ENCODE measurements at places on chromosomes 5 and 9.

- no peak for DNase-seq
These were observed 6.6 kb downstream of the ZNF618 start for GRCh38 chr9:113882636-113883164.

DNA sequence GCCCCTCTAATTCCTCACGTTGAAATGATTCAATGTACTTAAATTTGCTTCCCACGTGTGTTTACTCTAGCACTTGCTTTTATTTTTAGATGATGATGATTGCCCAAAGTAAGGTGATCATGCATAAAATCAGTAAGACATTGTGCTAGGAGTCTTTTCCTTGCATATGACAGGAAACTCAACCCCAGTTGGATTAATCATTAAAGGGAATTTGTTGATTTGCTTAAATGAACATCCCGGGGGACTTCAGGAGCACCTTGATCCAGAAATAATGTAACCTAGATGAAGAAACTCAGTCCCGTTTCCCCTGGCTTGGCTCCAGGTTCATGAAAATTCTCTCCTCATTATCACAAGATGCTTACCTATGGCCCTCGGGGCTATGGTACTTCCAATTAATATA, 106.1 kb upstream of the STC2 start:
- no peak for DNase-seq

GRCh38 chr9:90943341-90943740, 141.7 kb downstream of the SYK start:
- no peak for DNase-seq

DNA sequence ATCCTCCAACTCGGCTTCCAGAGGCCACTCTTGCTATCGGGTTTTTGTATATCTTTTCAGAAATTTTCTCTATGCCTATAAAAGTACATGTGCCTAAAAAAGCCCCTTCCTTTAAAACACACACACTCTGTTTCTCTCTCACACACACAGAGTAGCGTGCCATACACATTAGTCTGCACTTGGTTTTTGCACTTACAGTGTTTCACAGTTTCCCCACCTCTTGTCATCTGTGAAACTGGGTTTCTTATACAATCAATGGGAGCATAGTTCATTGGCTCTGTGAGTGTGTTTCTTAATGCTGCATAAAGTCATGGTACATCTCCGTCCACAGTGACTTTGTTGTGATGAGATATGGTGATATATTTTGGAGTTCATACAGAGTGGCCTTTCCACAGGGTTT, 664 bp upstream of the IGFBPL1 start:
- no peak for DNase-seq

DNA sequence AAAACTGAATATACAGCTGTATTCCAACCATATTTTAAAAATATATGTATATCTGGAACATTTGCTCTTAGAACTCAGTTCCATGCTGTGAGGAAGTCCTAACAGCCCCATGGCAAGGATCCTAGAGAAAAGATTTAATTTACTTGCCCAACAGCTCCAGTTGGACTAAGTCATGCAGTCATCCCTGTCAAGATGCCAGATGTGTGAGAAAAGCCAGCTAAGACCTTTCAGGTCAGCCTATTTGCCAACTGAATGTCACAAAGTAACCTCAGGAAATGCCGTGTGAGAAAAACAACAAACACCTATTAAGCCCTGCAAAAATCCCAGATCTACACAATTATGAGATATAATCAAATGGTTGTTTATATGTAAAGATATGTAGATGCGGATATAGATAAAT, 416.3 kb downstream of the NR2F1-AS1 start:
- DNase-seq = no peak

DNA sequence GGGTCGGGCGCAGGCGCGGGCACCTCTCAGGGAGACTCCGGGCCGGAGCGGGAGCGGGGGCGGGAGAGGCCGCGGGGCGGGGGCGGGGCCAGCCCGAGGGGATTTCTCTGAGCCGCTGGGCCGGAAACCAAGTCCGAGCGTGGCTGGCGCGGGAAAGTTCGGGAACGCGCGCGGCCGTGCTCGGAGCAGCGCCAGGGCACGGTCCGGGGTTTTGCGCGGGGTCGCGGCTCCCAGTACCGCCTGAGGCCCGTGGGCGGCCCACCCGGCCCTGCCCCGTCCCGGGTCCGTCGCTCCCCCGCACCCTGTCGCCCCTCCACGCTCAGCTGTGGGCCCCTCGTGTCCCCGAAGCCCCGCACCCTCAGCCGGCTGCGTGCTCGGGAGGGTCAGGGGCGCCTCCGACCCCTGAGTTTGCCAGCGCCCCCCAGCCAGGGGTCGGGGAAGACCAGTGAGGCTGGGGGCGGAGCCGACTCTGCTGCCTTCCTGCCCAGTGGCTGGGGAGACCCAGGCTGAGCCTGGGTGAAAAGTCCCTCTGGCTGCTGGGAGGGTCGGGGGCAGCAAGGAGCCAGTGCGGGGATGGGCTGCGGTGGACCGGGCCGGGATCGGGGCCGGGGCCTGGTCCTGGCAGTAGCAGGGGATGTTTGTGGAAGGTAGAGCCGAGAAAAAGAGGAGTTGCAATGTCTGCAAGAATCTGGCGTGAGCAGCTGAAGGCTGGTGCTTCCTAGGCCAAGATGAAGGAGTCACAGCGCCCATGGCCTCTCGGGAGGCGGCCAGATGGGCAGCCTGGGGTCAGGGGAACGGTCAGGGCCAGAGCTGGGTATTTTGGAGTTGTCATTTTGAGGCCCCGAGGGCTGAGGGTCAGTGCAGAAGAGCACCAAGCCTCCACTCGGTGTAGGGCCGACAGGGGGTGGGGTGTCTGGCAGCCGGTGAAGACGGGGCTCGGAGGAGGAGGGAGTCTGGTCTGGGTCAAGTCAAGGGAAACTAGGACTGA, 588 bp downstream of the TRAF2 start:
- peak; percentile 93 for DNase-seq

GRCh38 chr5:100904259-100904861, 1.3 kb upstream of the ST8SIA4 start:
- peak; percentile 88 for DNase-seq

DNA sequence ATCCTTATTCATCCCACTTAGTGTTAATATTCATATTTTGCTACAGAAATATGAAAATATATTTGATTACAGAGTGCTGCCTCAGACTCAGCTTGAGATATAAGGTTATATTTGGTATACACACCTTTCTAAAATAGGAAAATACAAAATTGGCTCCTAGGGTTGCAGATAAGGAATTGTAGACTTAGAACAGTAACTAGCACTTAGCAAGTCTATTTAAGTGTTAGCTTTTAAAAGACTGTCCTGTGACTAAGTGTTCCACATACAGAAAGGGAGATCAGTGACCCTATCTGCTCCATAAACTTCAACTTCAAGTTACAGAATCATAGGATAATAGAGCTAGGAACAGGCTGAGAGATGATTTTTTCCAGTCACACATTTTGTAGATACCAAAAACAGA, 607.0 kb downstream of the ZNF608 start:
- DNase-seq = no peak

DNA sequence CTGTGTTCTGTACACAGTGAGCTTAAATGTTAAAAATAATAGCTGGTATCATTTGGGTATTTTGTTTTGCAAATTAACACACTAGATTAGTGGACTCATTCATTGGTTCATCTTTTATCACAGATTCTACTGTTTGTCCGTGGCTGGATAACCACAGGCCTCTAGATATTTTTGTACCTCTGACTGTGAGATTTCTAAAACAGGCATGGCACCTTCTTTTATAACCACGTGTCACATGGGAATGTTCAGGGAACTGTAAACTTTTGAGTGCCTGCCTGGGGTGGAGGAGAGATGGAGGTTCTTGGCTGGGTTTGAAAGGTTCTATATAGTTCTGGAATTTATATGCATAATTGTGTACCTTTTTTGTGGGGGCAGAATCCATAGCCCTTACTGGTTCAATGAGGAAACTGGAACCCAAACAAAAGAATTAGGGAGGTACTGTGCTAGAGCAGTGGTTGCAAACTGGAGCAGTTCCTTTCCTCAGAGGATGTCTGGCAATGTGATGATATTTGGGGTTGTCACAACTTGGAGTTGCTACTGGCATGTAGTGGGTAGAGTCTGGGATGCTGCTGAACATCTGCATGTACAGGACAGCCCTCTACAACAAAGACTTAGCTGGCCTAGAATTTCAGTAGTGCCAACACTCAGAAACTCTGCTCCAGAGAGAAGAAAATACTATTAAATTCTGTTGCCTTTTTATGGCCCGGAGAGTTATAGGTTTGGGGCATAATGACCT, 16.9 kb downstream of the TLE4 start:
- DNase-seq = no peak

- no peak for DNase-seq
These were observed 118.6 kb downstream of the VAV2 start for GRCh38 chr9:133873461-133873891.

DNA sequence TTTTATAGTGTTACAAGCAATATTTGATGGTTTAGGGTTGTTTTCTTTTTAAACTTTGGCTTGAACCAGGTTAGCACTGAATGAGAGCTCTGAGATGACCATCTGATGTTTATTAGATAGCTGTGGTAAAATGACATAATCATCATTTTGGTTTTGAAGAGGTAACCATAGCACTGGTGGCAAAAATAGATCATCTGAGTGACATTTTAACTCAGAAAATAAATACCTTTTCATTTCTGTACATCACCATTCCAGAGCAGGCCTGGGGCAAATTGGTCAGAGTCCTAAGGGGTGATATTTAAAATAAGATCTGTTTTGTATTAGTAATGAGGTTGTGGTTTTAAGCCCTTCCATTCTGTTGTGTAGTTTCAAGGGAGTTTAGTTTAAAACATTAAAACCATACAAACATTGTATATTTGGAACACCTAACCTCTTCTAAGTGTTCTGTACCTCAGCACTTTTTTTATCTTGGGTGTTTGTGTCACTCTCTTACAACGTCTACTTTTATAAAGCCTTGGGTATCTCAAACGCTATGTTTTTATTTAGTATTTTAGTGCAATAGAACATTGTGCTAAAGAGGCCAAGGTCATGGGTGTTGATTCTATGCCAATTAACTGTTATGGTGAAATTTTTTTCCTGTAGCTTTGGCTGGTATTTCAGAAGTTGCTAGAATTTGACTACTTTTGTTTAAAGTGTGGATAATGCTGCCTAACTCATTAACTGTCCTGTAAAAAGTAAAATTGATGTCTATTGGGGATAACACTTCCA, 166.1 kb downstream of the CD180 start:
- DNase-seq = no peak
